Memory B cell (primary cell): ENCODE measurements at places on chromosomes 3 and 15.
A peak's percentile ranks its signal among the peaks of the same experiment; 100 is the strongest.

- peak; percentile 48 for DNase-seq
Observed at GRCh38 chr15:77870195-77871065, 207.1 kb downstream of the TBC1D2B start.

GRCh38 chr3:14319654-14320182 lies 82.7 kb upstream of the SLC6A6 start:
- peak; percentile 14 for DNase-seq

GRCh38 chr3:124584552-124585391 lies 145.5 kb upstream of the UMPS start:
- DNase-seq, result no peak

GRCh38 chr3:11950576-11950975 lies 53.6 kb upstream of the SYN2 start:
- DNase-seq, result no peak

DNA sequence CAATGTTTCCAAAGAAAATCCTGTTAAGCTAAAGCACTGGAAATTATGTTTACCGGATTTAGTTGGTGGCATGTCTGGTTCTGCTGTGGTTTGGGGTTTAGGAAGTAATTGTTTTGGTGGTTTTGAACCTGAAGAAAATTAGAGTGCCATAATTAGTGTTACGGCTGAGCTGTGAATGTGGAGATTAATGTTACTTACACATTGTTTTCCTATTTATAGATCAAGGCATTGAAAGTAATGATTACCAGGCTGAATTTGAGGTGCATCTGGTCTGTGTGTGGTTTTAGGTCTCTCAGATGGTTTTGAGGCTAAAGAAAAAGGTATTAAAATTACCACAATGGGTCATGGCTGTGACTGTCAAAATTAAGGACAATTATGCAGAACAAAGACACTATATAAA lies 128.9 kb downstream of the TFG start:
- DNase-seq, result no peak
